Fibroblast of skin of back (primary cell): ENCODE measurements at places on chromosomes 12 and 14.
A peak's percentile ranks its signal among the peaks of the same experiment; 100 is the strongest.

DNA sequence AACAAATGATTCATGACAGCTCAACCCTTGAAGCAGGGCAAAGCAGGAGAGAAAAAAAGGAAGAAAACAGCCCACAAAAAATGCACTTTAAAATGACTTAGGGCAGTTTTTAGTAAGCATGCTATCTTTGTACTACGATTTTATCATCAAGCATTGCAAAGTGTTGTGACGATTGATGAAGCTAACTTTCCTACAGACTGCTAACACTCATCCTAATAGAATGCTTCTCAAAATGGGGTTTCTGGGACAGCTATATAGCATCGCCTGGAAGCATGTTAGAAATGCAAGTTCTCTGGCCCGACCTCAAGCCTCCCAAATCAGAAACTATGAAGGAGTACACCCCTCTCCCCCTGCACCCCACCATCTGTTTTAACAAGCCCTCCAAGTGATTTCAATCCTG lies 256.4 kb downstream of the SSPN start:
- DNase-seq, result no peak

DNA sequence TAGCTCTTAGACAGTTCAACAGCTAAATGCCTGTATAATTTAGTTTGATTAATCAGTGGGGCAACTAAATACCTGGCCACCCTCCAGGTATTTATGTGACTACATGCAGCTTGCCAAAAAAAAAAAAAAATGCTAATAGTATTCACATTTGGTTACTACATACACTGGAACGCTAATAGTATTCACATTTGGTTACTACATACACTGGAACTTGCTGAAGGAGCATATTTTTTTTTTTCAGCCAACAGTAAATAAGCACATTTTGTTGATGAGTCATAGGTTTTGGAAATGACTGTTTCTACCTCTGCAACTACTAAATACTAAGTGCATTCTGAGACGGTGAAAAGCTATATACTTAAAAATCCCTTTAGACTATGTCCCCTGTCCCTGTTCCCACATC lies 1172.3 kb downstream of the LRFN5 start:
- peak; percentile 3 for DNase-seq

DNA sequence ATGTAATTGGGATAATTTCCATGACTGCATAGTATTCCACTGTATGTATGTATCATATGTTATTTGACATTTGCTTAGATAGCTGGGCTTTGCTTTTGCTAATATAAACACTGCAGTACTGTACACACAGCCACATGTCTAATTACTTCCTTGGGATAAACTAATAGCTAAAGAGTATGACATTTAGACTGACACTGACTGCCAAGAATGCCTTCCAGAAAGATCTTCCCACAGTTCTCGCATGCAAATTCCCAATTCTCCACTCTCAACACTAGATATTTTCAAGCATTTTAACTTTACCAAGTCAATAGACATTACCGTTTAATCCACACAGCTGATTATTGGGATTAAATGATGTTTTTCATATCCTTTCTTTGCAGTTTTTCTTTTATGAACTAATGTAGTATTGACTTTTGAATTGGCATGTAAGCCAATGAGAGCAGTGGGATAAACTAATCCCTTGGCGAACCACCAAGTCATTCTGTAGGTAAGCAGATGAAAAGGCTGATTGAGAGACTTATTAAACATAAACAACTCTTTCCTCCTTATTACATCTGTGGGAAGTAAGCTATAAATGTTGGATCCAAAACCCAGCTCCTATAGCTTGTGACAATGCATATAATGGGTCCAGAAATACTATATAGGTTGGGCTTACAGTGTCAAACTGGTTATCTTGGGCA lies 55.5 kb downstream of the STON2 start:
- no peak for DNase-seq

GRCh38 chr12:11658791-11659190 lies 9.3 kb downstream of the ETV6 start:
- DNase-seq, result peak; percentile 83

DNA sequence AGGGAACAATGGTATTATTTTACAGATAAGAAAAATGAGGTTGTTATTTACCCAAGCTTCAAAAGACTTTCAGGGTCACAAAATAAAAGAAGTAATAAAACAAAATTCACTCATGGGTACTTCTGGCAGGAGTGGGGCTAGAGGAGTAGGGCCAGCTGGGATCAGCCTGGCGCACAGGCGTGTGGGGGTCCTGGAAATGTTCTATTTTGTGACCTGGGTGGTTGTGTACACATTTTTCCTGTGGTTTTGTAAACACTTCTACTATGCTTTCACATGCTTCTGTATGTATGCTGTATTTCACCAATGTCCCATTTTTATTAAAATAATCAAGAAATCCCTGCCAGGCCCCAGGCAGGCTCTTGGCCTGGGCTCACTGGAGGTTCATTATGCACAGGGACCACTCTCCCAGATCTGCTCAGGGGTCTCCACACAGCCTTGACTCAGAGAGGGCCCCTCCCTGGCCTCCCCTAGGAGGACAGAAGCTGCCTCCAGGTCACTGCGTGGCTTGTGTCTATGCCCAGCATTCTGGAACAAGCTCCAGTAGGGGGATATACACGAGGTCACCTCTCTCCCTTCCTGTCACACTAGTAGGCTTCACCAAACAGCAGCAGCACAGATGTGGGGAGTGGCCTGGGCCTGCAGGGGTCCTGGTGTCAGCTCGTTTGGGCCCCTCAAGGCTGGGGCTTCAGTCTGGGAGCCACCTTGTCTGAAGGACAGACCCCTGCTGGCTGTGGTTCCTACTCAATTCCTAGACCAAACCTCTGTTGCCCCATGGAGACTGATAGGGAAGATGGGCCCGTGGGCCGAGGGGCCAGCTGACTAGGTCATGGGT lies 37.8 kb downstream of the ANAPC7 start:
- no peak for DNase-seq

DNA sequence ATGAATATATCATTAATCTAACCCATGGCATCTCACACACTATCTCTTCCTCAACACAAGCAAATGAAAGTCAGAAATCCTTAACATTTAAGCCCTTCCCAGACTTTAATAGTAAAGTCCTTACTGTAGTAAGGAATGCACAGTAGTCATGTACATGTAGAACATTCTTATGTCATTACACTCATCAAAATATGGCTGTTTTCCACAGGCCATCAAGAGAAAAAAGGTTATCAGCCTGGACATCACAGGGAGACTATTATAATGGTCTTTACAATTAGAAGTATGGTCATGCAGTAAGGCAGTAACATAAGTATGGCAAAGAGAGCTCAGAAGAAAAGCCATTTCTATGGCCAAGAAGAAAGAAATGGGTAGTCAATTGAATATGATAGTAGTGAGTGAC lies 121.2 kb downstream of the SLC6A15 start:
- DNase-seq, result peak; percentile 30

DNA sequence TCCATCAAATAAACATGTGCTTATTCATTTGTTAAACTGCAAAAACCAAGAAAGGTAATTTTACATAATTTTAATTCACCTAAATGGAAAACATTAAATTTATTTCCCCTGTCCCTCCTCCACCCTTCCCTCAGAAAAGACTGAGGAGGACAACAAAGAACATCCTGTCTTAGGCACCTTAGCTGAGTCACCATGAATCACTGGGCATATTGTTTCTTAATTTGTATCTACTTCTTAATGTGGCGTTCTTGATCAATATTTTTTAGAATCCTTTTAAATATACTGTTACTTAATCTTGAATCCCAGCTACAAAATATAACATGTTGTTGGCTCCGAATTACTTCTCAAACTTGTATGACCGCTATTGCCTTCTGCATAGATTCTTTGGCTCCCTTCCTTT lies 23.5 kb downstream of the SIX6 start:
- DNase-seq, result no peak

DNA sequence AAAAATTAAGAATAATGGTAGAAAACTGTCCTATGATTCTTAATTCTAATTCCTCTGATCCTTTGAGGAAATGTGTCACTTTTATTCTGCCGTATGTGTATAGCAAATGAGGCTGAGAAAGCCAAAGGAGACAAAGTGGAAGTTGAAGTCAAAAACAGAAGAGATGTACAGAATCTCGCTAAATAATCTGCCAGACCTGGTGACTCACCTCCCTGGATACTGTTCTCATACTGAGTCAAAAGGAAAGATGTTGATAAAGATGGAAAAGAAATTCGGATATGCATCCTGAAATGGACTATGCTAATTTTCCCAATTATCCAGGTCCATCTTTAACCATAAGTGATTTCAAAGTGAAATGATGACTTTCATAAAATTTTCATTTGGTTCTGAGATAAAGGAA lies 92.5 kb downstream of the DUSP6 start:
- DNase-seq, result no peak

DNA sequence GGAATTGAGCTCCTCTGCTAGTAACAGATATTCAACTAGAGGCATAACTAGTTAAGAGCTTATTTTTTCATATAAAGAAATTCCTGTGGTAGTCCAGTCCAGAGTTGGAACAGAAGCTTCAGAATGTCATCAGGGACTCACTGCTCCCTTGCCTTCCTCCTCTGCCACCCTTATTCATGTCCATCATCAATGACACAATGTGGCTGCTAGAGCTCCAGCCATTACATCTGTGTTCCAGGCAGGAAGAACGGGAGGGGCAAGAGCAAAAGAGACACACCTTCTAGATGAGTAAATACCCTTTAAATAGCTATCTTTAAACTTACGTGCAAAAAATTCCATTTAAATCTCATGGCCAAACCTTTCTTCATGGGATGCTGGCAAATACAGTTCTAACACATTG lies 47.3 kb upstream of the HMGA2 start:
- no peak for DNase-seq

DNA sequence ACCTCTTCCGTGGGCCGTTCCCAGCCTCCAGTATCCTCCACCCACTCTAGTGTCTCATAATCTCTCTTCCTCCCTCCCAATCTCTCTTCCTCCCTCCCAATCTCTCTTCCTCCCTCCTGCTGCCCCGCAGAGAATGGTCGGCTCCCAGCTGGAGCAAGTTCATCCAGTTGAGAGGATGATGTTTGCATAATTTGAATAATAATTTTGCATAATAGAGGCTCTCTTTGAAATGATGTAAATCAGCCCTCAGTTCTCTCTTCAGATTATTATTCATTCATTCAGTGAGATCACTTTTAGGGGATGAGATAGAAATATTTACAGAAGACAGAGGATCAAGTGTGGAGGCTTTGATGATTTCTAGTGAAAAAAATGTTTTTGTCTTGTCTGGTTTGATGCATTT lies 125.0 kb downstream of the PTPN11 start:
- DNase-seq, result no peak

- DNase-seq, result no peak
These were observed 454.0 kb downstream of the FOXG1 start for GRCh38 chr14:29220566-29220965.
